ENCODE measurements at places on chromosomes 6 and 20.
A peak's percentile ranks its signal among the peaks of the same experiment; 100 is the strongest.

- no peak for DNase-seq
Observed at GRCh38 chr6:117007659-117008058, 130.6 kb downstream of the RFX6 start.

- DNase-seq: no peak
Observed at GRCh38 chr6:55497694-55498093, 81.3 kb downstream of the HMGCLL1 start.

GRCh38 chr6:24536466-24536865 is 41.7 kb downstream of the ALDH5A1 start:
- DNase-seq: no peak

DNA sequence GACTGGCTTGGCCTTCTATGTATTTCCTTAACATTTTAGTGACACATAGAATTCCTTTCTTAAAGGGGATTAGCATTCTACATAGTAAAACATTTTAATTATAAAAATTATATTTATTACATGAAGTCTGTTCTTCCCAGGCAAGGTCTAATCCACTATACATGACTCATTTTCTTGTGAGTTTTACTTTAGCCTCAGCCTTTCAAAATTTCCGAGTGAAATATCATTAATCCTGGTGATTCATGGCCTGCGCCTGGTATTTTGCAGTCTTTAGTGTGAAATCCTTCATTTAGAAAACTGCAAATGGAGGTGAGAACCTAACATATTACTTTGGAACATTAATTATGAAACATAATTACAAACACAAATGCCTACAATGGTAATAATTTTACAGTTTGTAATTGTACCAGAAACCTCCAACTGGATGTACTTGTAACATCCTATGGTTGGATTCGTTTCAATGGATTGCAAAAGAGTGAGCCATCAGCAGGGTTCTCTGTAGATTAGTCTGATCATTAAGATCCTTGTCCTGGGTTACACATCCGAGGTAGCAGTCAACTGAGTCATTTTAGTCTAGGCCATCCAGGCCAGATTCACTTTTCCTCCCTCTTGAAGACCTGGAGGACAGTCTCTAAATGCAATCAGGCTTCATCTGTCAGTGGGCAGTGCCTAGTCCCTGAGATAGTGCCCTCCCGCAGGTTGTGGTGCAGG is 272.0 kb downstream of the PACRG start:
- DNase-seq: no peak

DNA sequence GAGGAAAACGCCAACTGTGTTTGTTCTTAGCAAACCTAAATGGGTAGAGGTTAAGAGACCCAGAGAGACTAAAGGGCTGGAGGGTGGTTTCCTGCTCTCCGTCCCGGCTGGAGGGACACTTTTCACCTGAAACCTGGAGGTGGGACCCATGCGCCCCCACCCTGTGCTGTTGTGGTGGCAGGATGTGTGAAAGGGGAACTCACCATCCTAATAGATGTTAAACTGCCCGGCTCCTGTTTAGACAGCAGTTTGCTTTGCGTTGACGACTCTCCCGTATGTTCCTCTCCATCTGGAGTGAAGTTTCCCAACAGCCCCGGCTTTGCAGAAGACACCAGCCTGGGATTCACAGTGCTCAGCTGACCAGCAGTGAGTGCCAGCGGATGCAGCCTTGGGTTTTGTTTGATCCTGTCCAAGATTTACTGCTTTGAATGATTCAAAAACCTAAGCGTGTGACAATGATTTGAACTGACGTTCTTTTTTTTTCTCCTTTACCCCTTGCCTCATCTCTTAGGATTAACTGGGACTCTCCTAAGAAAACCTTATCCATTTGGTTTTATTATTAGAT is 66.0 kb downstream of the CDH4 start:
- no peak for DNase-seq

DNA sequence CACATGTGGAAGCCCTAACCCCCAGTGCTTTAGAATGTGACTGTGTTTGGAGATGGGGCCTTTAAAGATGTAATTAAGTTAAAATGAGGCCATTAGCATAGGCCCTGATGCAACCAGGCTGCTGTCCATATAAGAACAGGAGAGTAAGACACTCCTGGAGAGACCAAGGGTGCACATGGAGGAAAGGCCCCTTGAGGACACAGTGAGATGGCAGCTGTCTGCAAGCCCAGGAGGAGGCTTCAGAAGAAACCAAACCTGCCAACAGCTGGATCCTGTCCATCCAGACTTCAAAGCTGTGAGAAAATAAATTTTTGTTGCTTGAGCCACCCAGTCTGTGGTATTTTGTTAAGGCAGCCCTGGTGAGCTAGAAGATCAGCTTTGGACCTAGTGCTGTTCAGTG is 16.8 kb upstream of the SNRPB2 start:
- DNase-seq: no peak

GRCh38 chr6:158707821-158708195 is 58.0 kb downstream of the SYTL3 start:
- DNase-seq: no peak

GRCh38 chr6:168333491-168333890 is 13.9 kb upstream of the DACT2 start:
- no peak for DNase-seq

DNA sequence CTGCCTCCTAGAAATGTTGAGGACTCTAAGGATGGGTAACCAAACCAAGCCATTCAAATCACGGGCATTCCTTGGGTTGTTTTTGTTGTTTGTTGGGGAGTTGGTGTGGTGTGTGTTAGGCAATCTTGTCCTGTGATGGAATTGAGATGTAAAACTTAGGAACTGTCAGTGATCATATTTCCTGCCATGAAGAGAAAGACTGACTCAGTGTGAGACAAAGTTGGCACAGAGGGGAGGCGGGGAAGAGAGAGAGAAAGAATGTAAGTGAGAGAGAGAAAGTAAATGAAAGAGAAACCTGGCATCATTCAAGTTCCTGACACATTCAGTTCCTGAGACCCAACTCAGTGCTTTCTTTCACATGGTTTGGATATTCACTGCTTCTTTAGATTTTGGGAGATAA is 21.6 kb upstream of the FBXO30 start:
- DNase-seq: no peak

GRCh38 chr6:148367411-148368024 is 24.9 kb downstream of the SASH1 start:
- peak; percentile 71 for DNase-seq

DNA sequence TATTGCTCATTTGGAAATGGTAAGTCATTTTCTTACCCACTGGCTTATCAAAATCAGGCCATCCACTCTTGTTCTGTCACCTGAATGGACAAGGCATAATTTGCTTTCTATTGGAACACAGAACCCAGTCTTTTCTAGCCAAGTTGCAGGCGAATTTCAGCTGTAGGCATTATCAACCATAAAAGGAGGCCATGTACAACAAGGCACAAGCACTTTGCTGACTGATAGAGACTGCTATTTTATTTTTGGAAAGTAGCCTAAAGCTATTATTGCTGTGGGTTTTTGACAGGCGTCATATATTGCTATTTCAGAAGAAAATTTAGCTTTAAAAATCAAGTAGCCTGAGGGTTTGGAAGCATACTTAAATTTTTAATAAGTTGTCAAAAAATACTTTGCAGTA is 344.2 kb downstream of the HDGFL1 start:
- no peak for DNase-seq

GRCh38 chr6:123925350-123925749 is 121.7 kb downstream of the NKAIN2 start:
- DNase-seq: no peak

GRCh38 chr20:11248011-11248409 is 574.2 kb upstream of the JAG1 start:
- DNase-seq: no peak

- no peak for DNase-seq
Observed at GRCh38 chr6:75282706-75283105, 1.9 kb downstream of the TMEM30A start.

DNA sequence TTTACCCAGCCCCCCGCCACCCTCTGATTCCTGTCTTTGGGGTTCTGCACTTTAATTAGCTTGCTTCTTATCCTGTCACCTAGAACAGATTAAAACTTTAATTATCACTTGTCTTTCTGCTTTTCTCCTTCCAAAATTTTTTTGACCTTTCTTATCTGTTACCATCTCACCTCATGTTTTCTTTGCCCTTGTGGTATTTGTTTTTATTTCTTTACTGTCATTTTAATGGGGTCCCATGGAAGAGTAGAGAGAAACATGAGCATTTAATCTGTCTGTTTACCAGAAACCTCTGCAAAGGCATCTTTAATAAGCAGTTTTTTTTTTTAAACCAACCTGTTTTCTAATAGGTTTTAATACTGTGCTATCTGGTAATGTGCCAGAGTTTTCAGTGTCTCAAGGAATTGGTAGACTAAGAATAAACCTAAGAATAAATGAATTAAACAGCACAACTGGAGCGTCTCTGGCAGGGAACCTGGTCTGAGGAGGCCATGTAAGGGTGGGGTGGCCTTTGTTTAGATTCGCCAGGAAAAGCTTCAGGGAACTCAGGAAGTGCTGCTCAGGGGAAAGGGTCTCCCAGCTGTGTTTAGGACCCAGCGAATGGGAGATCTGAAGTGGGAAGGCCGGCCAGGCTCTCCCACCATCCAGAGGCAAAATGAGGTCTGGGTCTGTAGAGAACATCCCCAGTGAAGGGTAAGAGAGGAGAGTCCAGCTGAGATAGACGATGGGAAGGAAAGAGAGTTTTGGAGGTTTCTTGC is 69.8 kb downstream of the ARID1B start:
- DNase-seq: peak; percentile 13

- no peak for DNase-seq
Observed at GRCh38 chr6:158611541-158612370, 32.8 kb downstream of the DYNLT1 start.

- peak; percentile 23 for DNase-seq
Observed at GRCh38 chr6:147201885-147202515, 2.2 kb upstream of the STXBP5 start.

DNA sequence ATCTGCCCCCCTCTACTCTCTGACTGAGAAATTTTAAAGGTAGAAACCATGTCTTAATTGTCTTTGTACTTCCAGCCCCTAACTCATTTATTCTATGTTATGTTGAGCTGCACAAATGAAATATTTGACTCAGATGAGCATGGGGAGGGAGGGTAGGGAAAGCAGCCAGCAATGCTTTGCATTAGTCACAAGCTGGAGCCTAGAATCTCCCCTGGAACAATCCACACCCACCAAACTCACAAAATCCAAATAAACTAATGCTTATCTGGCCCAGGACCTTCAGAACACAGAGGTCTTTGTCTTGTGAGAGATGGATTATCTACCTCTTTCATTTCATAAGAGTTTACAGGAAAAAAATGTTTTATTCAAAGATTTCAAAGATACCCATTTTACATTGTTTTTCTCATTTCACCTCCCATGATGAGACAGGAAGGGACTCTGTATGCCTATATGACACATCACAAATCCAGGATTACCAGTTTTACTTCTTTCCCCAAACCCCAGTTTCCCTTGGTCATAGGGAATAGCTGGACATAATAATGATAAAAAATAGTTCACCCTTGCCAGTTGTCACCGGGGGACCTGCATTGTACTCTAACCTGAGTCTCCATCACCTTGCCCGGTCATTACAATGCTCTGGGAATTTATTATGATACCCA is 466.9 kb downstream of the KIF16B start:
- DNase-seq: no peak

GRCh38 chr20:58471193-58472164 is 43.7 kb downstream of the APCDD1L start:
- DNase-seq: no peak

- DNase-seq: no peak
Observed at GRCh38 chr6:54970337-54970736, 123.8 kb downstream of the FAM83B start.

DNA sequence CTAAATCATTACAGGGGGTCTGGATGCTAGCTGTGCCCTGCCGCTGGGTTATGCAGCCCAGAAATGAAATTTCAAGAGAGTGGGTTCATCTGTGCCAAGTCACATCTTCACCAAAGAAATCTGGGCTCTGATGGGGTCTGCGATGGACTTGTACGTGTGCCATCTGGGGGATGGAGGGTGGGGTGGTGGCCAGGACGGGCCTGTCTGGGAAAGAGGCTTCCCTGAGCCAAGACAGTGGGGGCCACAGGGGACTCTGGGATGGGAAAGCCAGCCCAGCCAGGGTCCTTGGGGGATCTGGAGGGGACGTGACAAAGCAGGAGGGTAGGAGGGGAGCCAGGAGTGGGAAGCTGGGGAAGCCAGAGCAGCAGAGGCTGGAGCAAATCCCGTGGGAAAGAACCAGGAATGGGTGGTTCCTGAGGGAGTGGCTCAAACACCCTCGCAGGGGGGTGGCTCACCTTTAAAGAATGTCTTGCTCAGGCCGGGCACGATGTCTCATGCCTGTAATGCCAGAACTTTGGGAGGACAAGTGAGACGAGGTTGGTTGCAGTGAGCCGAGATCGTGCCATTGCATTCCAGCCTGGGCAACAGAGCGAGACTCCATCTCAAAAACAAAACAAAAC is 36.3 kb upstream of the SULF2 start:
- no peak for DNase-seq

GRCh38 chr6:56292505-56293181 is 45.3 kb upstream of the COL21A1 start:
- DNase-seq: peak; percentile 44

- no peak for DNase-seq
Observed at GRCh38 chr6:152973916-152974315, 8.9 kb downstream of the FBXO5 start.

DNA sequence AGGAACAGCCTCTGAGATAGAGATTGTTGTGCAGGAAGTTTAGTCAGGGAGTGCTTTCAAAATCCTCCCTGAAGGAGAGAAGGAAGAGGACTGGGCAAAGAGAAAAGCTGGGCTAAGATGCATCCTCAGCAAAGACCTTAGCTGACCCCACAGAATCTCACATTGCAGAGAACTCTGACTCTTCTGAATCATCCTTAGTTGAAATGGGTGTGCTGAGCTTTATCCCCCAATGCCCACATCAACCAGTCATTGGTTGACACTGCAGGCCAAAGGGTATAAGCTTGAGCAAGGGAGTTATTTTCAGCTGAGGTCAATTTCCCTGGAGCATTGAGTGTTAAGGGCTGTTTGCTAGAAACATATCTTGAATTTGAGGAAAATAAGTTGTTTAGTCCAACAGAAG is 732.2 kb downstream of the CBLN4 start:
- DNase-seq: no peak

DNA sequence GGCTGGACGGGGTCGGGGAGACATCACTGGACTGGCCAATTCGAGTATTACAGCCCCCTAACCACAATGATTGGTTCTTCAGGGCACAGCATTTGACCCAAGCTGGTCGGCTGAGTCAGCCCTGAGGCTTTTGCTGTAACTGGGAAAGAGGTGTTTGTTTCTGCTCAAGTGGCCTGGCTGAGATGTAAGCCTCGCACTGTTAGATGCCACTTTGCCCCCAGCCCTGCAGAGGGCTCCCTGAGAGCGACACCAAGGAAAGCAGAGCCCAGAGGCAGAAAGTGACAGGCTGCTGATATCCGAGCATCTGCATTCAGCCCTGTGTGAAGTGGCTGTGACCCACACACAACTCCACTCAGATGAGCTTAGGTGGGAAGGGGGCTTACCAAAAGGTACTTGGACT is 19.4 kb downstream of the ERGIC3 start:
- DNase-seq: peak; percentile 25

- no peak for DNase-seq
Observed at GRCh38 chr20:9889270-9889981, 50.5 kb upstream of the PAK5 start.

DNA sequence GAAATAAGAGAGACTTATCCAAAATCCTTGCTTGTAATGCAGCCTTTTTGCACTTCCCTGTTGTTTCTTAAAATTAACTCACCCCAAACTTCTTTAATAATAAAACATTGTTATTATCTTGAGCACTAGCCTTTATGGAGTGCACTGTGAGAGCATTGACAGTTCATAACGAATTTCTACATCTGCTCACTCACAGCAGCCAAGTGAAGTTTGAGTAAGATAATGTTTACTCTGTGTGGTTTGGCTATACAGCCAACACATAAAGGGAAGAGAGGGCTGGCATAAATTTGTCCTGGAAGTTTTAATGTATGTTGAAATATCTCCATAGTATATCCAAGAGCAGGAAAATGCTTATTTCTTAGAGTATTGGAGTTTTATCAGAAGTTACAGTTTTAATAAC is 227.9 kb downstream of the FRK start:
- no peak for DNase-seq
